ENCODE measurements at places on chromosomes 16 and 17. TPM values are rescaled to one million over a fixed set of nuclear protein-coding genes. Genes with fewer than 3 reads are reported as not detected.

IL34 gene
- total RNA-seq, result 21.9 TPM

GPR142 gene
- total RNA-seq, result not detected

TBC1D28 gene
- not detected for total RNA-seq

TMEM235 gene
- total RNA-seq, result not detected

DNA sequence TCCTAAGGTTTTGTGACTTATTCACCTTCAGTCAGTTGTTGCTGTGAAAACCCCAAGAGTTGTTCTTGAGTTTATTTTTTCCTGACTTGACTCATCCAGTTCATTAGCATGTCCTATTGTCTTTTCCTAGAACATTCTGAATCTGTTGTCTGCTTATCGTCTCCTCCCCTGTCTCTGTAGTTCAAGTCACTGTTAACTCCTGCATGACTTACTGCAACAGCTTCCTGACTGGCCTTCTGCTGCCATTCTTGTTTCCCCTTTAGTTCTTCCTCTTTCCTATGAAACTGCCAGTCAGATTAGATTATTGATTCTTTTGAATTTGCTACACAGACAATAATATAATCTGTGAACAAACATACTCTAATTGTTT is 161.5 kb downstream of the FTO start:
- no peak for DNase-seq
- H3K27ac ChIP-seq, result no peak overlapping the region
- no peaks in the 10 kb centered on the region for H3K36me3 ChIP-seq
- H3K4me1 ChIP-seq, result no peaks in the 10 kb centered on the region
- H3K4me3 ChIP-seq, result no peak overlapping the region
- H3K27me3 ChIP-seq, result no peaks in the 10 kb centered on the region

GRCh38 chr16:12096828-12097522 is 120.4 kb downstream of the SNX29 start:
- peak; percentile 50 for DNase-seq
- H3K27ac ChIP-seq, result no peak overlapping the region
- no peaks in the 10 kb centered on the region for H3K27me3 ChIP-seq
- H3K4me3 ChIP-seq, result no peak overlapping the region
- no peaks in the 10 kb centered on the region for H3K36me3 ChIP-seq

GRCh38 chr16:89073346-89074071 is 20.1 kb upstream of the ACSF3 start:
- no peak overlapping the region for H3K4me3 ChIP-seq
- H3K4me1 ChIP-seq, result no peaks in the 10 kb centered on the region
- no peaks in the 10 kb centered on the region for H3K27me3 ChIP-seq

GRCh38 chr17:58254803-58255202 is 16.4 kb downstream of the LPO start:
- H3K36me3 ChIP-seq, result no peaks in the 10 kb centered on the region
- H3K27ac ChIP-seq, result no peak overlapping the region
- H3K27me3 ChIP-seq, result no peaks in the 10 kb centered on the region
- H3K4me3 ChIP-seq, result no peak overlapping the region
- no peaks in the 10 kb centered on the region for H3K4me1 ChIP-seq
- DNase-seq, result no peak

DNA sequence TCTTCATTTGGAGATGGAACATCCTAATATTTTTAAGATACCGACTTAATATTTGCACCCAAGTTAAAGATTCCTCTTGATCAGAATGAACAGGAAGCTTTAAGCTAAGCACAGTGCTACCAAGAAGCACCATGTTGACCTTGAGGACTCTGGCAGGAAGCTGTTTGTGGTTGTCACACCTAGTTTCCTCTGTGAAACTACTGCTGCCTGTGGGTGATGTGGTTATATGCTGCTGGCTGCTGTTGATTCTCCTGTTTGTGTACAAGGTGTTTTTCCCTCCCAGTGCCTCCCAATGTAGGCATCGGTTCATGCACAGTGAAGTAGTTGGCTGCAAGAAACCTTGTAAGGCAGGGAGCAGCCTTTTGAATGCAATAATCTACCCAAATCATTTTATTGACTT is 23.4 kb downstream of the RBL2 start:
- H3K27ac ChIP-seq, result no peak overlapping the region
- H3K27me3 ChIP-seq, result no peaks in the 10 kb centered on the region
- DNase-seq, result no peak
- H3K36me3 ChIP-seq, result peaks cover 7% of the 10 kb centered on the region
- no peak overlapping the region for H3K4me3 ChIP-seq
